ENCODE measurements at places on chromosomes 11 and 22.

DNA sequence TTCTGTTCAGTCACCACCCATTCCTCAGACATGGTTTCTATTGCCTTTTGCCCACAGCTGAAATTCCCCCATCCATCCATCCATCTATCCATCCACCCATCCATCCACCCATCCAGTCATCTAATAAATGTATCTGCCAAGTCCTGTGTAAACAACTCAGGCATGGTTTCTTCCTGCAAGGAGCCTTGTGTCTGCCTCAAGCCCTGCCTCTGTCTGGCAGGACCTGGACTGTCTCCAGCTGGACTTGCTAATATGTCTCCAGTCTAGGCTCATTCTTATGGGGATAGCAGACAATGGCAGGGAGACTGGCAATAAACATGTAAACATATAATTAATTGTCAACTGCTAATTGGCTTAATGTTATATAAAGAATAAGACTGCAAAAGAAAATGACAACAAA is 64.7 kb upstream of the AMPD3 start:
- no peak for DNase-seq

DNA sequence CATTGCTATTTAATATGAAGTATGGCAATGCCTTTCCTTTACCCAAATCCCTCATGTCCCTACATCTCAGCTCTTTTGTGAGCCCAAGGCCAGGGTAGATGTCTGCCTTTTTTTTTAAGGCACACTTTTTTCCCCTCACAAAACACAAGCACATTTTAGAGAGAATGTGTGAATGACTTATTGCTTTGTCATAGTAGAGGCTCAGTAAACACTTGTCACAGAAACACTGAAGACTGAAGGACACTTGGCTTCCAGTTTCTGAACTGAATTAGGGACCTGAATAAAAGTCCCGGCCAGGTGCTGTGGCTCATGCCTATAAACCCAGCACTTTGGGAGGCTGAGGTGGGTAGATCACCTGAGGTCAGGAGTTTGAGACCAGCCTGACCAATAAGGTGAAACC is 2.9 kb upstream of the SCGB2A2 start:
- no peak for DNase-seq

- DNase-seq: no peak
Measured at GRCh38 chr11:34613015-34613414, 7.9 kb upstream of the EHF start.

DNA sequence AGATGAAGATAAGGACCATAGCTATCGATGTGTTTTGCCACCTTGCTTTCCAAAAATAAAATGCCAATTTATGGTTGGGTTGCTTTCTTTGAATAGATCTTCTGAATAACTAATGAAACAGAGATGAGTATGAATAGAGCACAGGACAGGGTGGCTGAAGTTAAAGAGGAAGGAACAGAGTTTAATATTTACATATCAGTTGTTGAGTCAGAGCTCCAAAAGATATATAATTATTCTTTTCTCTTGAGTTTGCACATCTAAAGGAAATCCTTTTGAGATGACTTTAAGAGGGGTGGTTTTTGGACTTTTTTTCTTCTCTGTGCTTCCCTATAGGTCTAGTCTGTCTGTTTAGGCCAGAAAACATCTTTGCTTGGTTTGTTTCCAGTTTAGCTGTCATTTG is 115.2 kb downstream of the DDX10 start:
- DNase-seq: no peak

- DNase-seq: no peak
Measured at GRCh38 chr22:22200569-22201184, 43.9 kb upstream of the VPREB1 start.

GRCh38 chr11:134126217-134126822 is 57.4 kb downstream of the JAM3 start:
- DNase-seq: no peak

GRCh38 chr11:3111466-3111865 is 53.6 kb downstream of the OSBPL5 start:
- DNase-seq: no peak

- no peak for DNase-seq
Measured at GRCh38 chr11:131219646-131220045, 150.8 kb upstream of the NTM start.

Measured in left colon (tissue), 2 donors.